ENCODE measurements at places on chromosomes 6 and 20. TPM values are rescaled to one million over a fixed set of nuclear protein-coding genes. Genes with fewer than 3 reads are reported as not detected.
A peak's percentile ranks its signal among the peaks of the same experiment; 100 is the strongest.

SLC22A3 gene
- total RNA-seq = not detected

DNA sequence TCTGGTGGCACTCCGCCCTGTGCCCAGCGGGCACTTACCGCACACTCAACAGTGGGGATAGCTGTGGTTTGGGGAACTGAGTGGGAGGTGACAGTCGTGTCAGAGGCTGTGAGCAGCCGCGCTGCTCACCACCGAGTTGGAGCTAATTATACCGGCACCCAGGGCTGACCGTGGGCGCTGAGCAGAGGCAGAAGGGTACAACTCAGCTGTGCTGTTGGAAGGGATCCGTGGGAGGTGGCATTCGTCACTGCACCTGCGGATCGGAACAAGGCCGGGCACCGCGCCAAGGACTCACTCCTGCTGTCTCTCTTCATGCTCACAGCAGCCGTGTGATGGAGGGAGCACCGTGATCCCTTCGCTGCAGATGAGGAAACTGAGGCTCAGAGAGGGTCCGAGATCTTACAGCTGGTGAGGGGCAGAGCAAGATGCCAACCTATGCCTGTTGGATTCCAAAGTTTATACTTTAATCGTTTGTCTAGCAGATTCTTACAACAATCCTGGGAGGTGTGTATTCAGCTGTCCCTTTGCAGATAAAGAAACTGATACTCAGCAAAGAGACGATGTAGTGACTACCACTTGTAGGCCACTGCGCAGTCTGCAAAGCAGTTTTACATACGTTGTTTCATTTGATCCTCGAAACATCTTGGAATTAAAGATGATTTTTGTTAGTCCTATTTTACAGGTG is 713 bp upstream of the ELMO2 start:
- DNase-seq = no peak

DNA sequence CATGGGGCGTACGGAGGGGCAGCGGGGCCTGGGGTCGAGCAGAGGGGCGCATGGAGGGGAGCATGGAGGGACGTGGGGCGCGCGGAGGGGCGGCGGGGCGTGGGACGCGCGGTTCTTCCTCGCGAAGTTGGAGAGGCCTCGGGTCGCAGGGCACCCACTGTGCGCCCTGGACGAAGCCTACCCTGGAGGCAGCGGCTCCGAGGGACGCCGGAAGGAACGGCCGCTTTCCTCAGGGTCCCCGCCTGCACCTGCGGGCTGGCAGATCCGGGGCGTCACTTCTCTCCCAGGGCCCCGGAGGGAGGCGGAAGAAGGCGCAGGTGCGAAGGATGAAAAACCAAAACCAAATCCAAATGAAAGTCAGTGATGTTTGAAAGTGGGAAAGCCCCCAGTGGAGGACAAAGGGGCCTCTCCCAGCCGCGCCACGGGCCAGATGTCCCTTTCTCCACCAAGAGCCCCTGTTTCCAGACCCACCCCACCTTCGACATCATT is 142.1 kb upstream of the PDE10A start:
- no peak for DNase-seq

KCNG1 gene
- 22.3 TPM for total RNA-seq

GRCh38 chr6:21887231-21888185 is 294.0 kb downstream of the SOX4 start:
- no peak for DNase-seq

GRCh38 chr20:23925789-23926525 is 46.4 kb upstream of the CST5 start:
- DNase-seq = no peak

GRCh38 chr20:45429618-45430017 is 13.7 kb downstream of the PIGT start:
- peak; percentile 70 for DNase-seq

POU5F1 gene
- not detected for total RNA-seq

DNA sequence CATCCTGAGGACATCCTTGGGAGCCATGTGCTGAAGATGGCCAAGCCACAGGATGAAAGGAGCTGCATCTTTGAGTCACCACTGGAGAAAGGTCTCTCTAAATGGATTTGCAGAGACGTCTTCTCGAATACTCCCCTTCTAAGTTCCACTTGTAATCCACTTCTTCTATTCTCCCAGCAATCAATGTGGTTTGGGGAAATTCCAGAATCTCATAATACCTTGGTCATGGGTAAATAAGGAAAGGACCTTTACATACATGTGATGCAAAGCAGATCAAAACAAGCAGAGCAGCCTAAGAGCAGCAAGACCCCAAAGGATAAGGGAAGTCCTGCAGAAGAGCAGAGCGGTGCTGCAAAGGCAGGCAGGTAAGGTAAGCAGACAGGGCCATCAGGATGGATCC is 35.3 kb downstream of the TRIM38 start:
- DNase-seq = no peak

DNA sequence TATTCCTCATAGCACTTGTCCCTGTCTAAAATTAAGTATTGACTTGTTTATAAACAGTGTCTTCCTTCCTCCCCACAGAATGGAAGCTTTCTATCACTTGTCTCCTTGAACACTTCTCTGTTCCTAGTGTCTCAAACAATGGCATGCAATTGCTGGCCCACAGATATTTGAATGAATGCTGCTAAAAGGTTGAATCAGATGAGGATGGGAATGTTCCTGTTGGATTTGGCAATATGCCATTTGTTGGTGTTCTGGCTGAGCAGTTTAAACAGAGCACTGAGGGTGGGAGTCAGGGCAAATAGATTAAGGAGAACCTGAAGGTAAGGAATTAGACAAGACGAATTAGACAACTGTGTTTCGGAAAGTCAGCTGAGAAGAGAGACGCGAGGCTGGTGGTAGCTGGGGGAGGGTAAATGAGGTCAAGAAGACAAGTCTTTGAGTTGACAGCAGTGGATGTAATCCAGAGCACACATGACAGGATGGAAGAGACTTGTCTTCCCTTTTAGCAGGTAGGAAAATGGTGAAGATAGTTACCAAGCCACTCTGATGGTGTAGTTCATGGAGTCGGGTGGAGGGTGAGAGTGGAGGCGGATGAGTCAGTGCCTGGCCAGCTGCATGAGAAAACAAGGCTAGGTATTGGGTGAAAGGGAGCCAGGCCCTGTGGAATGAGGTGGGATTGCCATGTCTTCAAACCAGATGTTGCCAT is 58.3 kb upstream of the GNRH2 start:
- DNase-seq = no peak

- no peak for DNase-seq
These were observed 27.5 kb upstream of the AFDN start for GRCh38 chr6:167799033-167799821.

- no peak for DNase-seq
These were observed 28.6 kb downstream of the PRPH2 start for GRCh38 chr6:42693725-42694323.

SLC16A10 gene
- 5.9 TPM for total RNA-seq

DNA sequence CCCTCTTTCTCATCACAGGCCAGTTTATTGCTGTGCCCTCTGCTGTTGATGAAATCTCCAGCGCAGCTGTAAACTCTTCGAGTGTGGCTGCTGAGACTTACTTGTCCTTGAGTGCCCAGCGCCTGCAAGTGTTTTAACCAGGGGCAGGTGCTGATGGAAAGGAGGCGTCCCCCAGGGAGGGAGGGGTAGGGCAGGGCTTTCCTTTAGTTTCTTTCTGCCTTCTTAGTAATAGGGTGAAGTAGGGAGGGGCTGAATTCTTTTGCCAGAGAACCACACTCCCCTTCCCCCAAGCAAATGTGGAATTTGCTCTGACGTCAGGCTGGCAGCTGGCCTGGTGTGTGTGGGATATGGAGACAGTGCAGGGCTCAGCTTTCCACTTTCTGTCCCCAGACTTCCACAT is 61.2 kb downstream of the IGF2R start:
- DNase-seq = peak; percentile 18

DNA sequence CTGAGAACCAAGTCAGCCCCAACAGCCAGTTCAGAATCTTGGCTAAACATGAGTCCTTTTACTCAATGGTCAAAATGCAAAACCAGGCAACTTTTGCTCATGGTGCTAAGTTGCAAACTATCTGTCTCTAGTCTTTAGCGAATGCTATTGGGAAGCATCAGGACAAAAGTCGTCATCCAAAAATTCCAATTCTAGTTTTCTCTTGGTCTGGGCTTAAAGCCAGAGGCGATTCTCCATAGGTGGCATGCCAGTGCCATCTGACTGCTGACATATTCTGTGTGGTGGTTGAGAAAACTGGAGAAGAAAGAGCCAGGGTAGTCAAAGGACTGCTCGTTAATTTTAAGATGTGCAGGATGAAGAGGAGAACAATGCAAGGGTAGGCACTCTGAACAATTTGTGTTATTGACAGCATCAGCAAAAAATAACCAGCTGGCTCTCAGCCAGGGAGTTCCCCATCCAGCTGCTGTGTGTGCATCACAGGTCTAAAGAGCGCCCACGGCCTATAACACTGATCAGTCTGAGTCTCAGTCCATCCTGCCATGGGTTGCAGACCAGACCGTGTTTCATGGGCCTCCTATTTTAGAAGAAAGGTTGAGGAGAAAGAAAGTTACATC is 313.6 kb downstream of the ALDH8A1 start:
- peak; percentile 27 for DNase-seq

Data from SK-MEL-5 (cell line).